ENCODE measurements at places on chromosomes 16 and 17.

- H3K4me3 ChIP-seq = no peak overlapping the region
- H3K27me3 ChIP-seq = no peaks in the 10 kb centered on the region
- DNase-seq = no peak
- H3K36me3 ChIP-seq = peaks cover 27% of the 10 kb centered on the region
These were observed 7.0 kb upstream of the ZKSCAN2 start for GRCh38 chr16:25264597-25264996.

GRCh38 chr17:40178021-40178601, 841 bp downstream of the RAPGEFL1 start:
- H3K36me3 ChIP-seq = peaks cover 18% of the 10 kb centered on the region
- peaks cover 20% of the 10 kb centered on the region for H3K4me1 ChIP-seq
- H3K4me3 ChIP-seq = no peak overlapping the region

DNA sequence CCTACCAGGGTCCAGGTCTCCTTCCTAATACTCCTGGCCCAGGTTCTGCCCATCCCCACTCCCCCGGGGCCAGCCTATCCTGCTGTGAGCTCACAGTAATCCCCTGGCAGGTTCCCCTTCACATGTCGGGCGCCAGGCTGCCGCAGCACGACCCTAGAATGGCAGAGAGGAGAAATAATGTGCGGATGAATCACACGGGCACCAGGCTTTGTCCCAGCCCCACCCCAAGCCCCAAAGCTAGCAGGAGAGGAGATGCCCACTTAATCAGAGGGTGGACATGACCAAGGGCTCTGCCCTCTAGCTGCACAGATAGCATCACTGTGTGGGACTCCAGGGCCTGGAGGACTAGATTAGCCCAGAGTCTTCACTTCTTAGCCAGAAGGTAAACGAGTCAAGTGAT, 39.5 kb downstream of the ST3GAL2 start:
- peaks cover 1% of the 10 kb centered on the region for H3K27me3 ChIP-seq
- no peak overlapping the region for H3K27ac ChIP-seq
- peaks cover 26% of the 10 kb centered on the region for H3K4me1 ChIP-seq

GRCh38 chr16:72787130-72787513, 260.8 kb downstream of the ZFHX3 start:
- H3K36me3 ChIP-seq = peaks cover 32% of the 10 kb centered on the region
- DNase-seq = no peak
- peak overlapping the region; percentile 84 for H3K4me3 ChIP-seq
- peak overlapping the region; percentile 93 for H3K27ac ChIP-seq

GRCh38 chr16:14050291-14051027, 20.7 kb upstream of the MRTFB start:
- peaks cover 7% of the 10 kb centered on the region for H3K27me3 ChIP-seq
- H3K27ac ChIP-seq = no peak overlapping the region
- no peak overlapping the region for H3K4me3 ChIP-seq
- H3K4me1 ChIP-seq = no peaks in the 10 kb centered on the region
- H3K36me3 ChIP-seq = no peaks in the 10 kb centered on the region

- H3K27me3 ChIP-seq = peaks cover 3% of the 10 kb centered on the region
- H3K4me3 ChIP-seq = no peak overlapping the region
- H3K36me3 ChIP-seq = peaks cover 23% of the 10 kb centered on the region
- peak overlapping the region; percentile 53 for H3K27ac ChIP-seq
- peak; percentile 60 for DNase-seq
These were observed 7.6 kb downstream of the MRM1 start for GRCh38 chr17:36608794-36609497.

- no peaks in the 10 kb centered on the region for H3K36me3 ChIP-seq
- DNase-seq = no peak
- H3K4me3 ChIP-seq = no peak overlapping the region
- peaks cover 10% of the 10 kb centered on the region for H3K27me3 ChIP-seq
- H3K4me1 ChIP-seq = peaks cover 32% of the 10 kb centered on the region
These were observed 468.1 kb downstream of the SOX9 start for GRCh38 chr17:72588961-72589360.

DNA sequence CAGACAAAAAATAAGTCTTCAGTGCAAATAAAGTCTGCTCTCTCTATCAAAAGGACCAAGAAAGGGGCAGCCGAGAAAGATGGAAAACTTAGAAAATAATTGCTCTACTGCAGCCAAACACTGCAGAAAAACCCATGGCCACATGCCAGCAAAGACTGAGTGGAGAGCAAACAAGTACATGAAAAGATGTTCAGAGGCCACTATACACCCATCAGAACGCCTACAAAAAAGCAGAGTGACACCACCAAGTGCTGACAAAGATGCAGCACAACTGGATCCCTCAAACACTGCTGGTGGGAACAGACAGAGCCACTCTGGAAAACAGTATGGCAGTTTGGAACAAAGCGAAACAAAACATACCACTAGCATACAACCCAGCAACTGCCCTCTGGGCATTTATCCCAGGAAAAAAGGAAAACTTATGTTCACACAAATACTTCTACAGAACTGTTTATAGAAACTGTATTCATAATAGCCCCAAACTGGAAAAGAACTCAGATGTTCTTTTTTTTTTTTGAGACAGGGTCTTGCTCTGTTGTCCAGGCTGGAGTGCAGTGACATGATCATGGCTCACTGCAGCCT, 36.7 kb downstream of the KIAA0753 start:
- DNase-seq = no peak
- H3K27me3 ChIP-seq = no peaks in the 10 kb centered on the region
- peaks cover 34% of the 10 kb centered on the region for H3K4me1 ChIP-seq
- peak overlapping the region; percentile 22 for H3K27ac ChIP-seq
- no peak overlapping the region for H3K4me3 ChIP-seq

DNA sequence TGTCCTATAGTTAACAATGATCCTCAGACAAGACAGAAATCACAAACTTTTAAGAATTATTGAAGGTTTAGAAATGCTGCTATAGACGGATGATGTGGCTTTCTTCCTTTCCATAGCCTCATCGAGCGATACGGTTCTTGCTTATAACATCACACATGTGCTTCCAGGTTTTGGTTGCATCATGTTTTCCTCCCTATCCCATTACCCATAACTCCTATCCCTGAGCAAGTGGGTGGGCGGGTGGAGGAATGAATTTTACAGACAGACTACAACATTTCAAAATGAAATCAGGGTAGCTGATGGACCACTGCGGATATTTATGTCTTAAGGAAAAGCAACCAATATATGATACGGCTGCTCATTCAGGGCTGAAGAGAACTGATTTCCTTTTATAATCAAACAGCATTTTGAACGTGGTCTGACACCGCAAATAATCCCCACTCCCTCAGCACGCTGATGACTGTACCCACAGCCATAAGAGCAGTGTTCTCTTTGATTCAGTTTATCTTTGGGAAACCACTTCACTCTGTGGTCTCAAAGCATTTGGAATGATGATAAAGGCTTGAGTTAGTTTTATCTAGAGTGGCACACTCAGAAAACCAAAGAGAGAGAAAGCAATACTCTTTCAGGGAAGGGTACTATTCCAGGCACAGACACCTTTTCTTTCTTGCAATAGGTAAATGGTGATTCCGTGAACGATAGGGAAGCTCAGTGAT, 4.6 kb upstream of the AKTIP start:
- DNase-seq = no peak
- H3K4me1 ChIP-seq = peaks cover 44% of the 10 kb centered on the region
- H3K4me3 ChIP-seq = no peak overlapping the region
- no peaks in the 10 kb centered on the region for H3K36me3 ChIP-seq

DNA sequence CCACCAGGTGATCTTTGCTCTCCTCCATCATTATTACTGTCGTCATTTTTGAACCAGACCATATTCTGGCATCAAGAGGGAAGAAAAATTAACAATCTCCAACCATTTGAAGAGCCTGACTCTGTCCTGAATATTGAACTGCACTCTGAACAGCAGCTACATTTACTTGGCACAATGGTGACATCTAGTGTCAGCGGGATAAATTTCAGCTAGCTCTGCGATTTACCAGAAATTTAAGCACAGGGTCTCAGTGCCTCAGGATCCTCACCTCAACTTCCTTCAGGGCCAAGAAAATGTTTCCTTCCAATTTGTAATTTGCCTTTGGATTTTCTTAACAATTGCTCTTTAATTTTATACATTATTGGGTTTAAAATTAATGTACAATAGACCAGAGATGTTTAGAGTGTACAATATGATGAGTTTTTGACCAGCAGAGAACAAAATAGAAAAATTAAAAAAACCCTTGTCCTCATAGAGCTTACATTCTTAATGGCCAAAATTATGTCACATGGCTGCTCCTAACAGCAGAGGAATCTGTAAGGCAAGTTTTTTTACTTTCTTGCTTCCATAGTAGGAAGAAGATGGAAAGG, 10.7 kb upstream of the ZNF19 start:
- H3K27ac ChIP-seq = no peak overlapping the region
- peak; percentile 52 for DNase-seq
- H3K27me3 ChIP-seq = peaks cover 11% of the 10 kb centered on the region
- H3K4me1 ChIP-seq = no peaks in the 10 kb centered on the region
- no peaks in the 10 kb centered on the region for H3K36me3 ChIP-seq

DNA sequence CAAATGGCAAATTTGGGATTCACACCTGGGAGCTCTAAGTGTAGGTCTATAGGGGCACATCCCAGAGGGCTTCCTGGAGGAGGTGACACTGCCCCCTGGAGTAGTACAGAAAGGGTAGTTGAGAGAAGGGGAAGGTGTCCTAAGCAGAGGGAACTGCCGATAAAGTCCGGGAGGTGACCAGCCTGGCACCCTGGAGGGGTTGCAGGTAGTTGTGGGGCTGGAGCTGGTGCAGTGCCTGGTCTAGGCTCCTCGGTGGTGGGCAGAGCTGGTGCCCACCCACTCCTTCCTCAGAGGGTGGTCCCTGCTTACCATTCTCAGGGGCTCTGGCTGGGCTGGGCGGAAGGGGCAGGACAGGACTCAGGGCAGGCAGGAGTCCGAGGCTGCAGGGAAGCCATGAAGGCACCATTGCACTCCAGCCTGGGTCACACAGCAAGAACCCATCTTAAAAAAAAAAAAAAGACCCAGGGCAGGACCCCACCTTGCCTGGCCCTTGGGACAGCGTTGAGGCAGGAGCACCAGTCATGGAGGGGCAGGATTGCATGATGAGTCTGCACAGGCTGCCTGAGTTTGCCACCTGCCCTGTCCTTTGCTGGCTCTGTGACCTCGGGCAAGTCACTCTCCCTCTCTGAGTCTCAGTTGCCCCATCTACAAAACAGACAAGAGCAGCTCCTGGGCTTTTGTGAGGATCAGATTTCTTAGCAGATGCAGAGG, 43.8 kb downstream of the LAT start:
- peak; percentile 19 for DNase-seq
- peaks cover 16% of the 10 kb centered on the region for H3K4me1 ChIP-seq
- H3K27me3 ChIP-seq = peaks cover 6% of the 10 kb centered on the region
- H3K27ac ChIP-seq = peak overlapping the region; percentile 61
- H3K36me3 ChIP-seq = no peaks in the 10 kb centered on the region

DNA sequence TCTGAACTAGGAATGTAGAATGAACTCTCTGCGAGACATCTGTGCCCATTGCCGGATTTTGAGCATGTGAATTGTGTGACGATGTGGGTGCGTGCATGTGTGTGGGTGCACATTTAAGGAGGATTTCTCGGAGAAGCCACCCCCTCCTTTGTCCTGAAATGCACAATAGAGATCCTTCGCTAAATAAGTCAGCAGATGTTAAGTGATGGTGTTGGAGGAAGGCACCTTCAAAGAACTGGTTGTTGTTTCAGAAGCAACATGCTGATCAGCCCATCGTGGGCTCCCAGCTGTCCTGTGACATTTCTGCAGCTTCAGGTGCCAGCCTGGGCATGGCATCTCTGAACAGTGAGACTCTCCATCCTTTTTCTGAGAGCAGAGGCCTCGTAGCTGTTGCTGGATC, 194.9 kb downstream of the MSI2 start:
- H3K4me1 ChIP-seq = peaks cover 4% of the 10 kb centered on the region
- H3K4me3 ChIP-seq = no peak overlapping the region
- no peak overlapping the region for H3K27ac ChIP-seq
- no peak for DNase-seq

DNA sequence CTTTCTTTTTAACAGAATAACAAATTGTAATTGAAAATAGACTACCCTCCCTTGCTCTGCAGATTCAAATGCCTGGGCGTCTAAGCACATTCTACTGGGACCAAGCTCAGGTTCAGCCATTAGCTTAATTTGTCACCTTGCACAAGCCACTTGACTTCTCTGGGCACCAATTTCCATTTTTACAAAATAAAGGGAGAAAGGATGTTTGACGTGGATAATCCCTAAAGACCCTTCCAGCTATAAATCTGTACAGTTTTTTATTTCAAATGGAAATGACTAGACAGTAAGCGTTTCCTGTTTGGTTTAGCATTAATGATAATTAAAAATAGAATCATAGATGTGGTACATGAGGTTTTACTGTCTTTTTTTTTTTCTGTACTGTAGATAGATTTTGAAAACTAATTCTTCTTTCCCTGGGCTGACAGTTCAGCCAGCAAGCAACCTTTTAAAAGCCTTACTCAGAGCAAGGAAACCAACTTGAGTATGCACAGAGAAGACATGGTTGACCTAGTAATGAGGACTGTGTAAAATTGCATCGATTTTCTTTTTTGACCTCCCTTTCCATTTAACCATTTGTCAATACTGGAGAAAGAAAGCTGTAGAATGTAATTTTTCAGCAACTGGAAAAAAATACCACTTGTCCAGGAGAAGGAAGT, 1329.5 kb upstream of the CDH8 start:
- H3K27me3 ChIP-seq = peaks cover 2% of the 10 kb centered on the region
- H3K4me1 ChIP-seq = no peaks in the 10 kb centered on the region
- H3K36me3 ChIP-seq = no peaks in the 10 kb centered on the region

GRCh38 chr17:79046916-79047280, 22.9 kb downstream of the C1QTNF1 start:
- H3K36me3 ChIP-seq = no peaks in the 10 kb centered on the region
- H3K27me3 ChIP-seq = no peaks in the 10 kb centered on the region
- no peak overlapping the region for H3K4me3 ChIP-seq
- peaks cover 17% of the 10 kb centered on the region for H3K4me1 ChIP-seq

DNA sequence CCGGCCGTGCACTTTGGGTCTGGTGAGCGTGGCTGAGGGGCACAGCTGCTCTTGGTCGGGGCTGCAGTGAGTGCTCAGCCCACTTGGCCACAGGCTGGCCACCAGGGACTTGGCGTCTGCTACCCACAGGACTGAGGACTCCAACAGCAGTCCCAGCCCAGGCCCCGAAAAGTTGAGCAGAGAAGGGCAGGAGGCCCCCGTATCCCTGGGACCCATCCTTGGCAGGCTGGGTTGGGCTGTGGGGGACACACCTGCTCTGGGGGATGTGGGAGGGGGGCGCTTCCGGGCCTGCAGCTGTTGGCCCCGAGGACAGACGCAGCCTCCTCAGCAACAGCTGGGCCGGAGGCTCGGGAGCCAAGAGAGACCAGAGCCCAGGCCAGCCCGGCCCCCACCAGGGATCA, 19.4 kb upstream of the SSTR5 start:
- H3K4me3 ChIP-seq = no peak overlapping the region
- no peaks in the 10 kb centered on the region for H3K36me3 ChIP-seq
- no peak overlapping the region for H3K27ac ChIP-seq
- no peaks in the 10 kb centered on the region for H3K4me1 ChIP-seq

Data from HFFc6 (cell line).